ENCODE measurements at places on chromosomes 16 and 17.

- DNase-seq, result no peak
Observed at GRCh38 chr17:19017804-19018599, 13.4 kb upstream of the FAM83G start.

GRCh38 chr16:50295541-50296132 is 29.3 kb downstream of the ADCY7 start:
- no peak for DNase-seq

DNA sequence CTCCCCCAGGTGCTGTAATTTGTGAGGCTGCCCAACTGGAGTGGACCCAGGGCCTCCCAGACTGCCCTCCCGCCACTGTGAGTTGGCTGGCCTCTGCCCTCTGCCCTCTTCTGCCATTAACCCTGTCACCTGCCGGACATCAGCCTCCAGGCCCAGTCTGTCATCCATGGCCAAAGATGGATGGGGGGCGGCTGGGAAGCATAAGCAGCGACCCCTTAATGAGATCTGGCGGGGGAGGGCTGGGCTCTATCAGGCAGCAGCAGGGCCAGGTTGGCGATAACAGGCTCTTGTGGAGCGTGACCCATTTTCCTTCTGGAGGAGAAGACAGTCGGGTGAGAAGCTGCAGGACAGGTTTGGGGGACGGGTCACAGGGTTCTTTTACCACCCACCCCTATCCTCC is 25.3 kb downstream of the CDK5RAP3 start:
- DNase-seq, result no peak

DNA sequence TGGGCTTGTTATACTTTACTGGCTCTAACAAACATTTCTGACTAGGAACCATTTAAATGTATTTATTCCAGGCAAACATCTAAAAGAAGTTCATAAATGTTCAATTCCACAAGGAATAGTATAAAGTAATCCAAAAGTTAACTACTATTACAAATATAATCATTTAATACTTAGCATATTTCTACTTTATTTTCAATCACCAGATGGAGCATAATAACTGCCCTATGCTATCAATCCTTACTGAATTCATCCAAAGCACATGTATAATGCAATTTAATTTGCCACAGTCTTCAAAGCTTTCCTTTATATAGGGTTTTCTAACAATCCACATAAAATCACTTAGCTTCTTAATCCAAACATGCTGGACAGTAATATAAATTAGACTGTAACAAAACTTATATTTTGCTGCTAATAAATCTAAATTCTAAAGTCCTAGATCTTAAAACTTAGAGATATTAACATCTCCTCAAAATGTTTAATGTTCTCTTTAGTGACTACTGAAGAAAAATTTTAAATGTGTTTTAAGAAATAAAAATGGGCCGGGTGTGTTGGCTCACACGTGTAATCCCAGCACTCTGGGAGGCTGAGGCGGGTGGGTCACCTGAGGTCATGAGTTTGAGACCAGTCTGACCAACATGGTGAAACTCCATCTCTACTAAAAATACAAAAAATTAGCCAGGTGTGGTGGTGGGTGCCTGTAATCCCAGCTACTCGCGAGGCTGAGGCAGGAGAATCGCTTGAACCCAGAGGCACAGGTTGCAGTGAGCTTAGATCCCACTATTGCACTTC is 5.9 kb downstream of the MEIOB start:
- no peak for DNase-seq

DNA sequence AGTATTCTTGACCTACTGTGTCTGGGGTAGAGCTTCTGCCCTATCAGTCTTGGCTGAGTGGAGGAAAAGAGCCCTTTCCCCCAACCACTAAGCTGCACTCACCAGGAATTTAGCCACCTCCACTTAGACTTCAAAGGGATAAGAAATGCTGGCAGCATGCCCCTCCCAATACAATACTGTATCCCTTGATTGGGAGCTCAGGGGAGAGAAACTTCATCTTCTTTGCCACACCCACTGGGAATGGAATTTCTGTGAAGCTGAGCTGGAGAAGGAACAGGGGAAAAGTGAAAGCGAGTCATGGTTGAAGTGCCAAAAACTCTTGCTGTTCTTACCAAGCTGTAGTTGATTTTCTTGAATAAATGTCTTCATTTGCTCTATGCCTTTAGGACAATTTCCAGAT is 68.8 kb downstream of the CEP112 start:
- no peak for DNase-seq

DNA sequence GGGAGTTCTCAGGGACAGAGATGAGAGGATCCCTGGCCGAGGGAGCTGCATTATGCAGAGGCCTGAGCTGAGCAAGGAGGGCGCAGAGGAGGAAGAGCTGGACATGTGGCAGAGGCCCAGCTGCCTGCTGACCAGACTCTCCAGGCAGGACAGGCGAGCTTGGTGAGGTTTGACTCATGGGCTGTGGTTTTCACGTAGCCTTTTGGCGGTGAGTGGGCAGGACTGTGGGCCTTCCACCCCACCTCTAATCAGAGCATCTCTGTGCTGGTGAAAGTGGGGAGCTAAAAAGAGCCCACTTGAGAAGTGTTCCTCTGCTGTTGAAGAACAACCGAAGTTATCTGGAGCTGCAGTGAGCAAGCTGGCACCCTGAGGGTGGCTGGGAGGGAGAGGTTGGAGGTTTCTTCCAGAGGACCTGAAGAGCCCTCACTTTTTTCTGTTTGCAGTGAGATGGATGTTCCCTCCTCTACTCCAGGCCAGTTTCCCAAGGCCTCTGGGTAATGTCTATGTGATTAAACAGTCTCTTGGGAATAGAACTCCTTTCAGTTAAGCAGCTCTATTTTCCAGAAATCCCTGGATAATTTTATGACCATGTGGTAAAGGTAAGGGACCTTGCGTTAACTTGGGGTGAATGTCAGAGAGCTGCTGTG is 11.9 kb downstream of the EPN2 start:
- DNase-seq, result no peak

DNA sequence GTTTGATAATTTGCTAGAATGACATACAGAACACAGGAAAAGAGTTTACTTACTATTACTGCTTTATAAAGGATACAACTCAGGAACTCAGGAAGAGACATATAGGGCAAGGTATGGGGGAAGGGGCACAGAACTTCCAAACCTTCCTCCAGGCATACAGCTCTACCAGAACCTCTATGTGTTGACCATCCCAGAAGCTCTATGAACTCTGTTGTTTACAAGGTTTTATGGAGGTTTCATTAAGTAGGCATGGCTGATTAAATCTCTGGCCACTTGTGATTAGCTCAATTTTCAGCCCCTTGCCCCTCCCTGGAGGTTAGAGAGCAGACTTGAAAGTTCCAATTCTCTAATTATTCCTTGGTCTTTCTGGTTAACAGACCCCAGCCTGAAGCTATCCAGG is 60.2 kb upstream of the C17orf78 start:
- no peak for DNase-seq

GRCh38 chr17:6701719-6702118 is 11.4 kb downstream of the SLC13A5 start:
- no peak for DNase-seq

All from T47D (cell line).